ENCODE measurements at places on chromosomes 1 and 21. TPM values are rescaled to one million over a fixed set of nuclear protein-coding genes. Genes with fewer than 3 reads are reported as not detected.
A peak's percentile ranks its signal among the peaks of the same experiment; 100 is the strongest.

GRCh38 chr21:44275041-44275440 lies 10.6 kb upstream of the AIRE start:
- H3K27me3 ChIP-seq, result no peaks in the 10 kb centered on the region
- H3K4me3 ChIP-seq, result no peak overlapping the region
- DNase-seq, result no peak
- no peak overlapping the region for H3K27ac ChIP-seq

DNA sequence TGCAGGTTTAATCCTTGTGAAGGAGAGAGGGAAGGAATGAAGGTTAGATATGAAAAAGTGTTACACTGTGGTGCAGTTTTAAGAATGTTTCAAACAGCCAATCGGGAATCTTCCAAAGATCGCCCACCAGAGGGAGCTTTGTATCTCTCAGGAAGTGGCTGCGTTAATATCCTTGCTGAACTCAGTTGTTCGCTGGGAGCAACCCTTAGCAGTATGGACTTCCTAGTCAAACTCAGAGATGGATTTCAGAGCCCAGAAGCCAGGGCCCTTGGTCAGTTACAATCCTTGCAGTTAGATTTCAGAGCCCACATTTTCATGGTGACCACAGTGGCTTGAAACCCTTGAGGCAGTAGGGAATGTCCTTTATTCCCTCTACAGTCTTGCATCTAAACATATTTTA lies 136.2 kb downstream of the NTNG1 start:
- no peak overlapping the region for H3K27ac ChIP-seq
- no peaks in the 10 kb centered on the region for H3K4me1 ChIP-seq
- no peaks in the 10 kb centered on the region for H3K27me3 ChIP-seq
- no peaks in the 10 kb centered on the region for H3K36me3 ChIP-seq
- H3K4me3 ChIP-seq, result no peak overlapping the region

- H3K36me3 ChIP-seq, result no peaks in the 10 kb centered on the region
- H3K4me3 ChIP-seq, result no peak overlapping the region
- no peaks in the 10 kb centered on the region for H3K4me1 ChIP-seq
- no peak overlapping the region for H3K27ac ChIP-seq
Measured at GRCh38 chr1:11520531-11521233, 41.7 kb downstream of the DISP3 start.

- peaks cover 6% of the 10 kb centered on the region for H3K4me1 ChIP-seq
- DNase-seq, result no peak
- H3K36me3 ChIP-seq, result peaks cover 24% of the 10 kb centered on the region
- no peaks in the 10 kb centered on the region for H3K27me3 ChIP-seq
- H3K27ac ChIP-seq, result no peak overlapping the region
- H3K4me3 ChIP-seq, result no peak overlapping the region
Measured at GRCh38 chr1:77970192-77970591, 8.7 kb downstream of the FUBP1 start.

IL22RA1 gene
- polyA plus RNA-seq, result 0.30 TPM

FAM3B gene
- polyA plus RNA-seq, result 4.5 TPM

GRCh38 chr21:43757601-43758000 lies 18.5 kb downstream of the CSTB start:
- H3K27ac ChIP-seq, result no peak overlapping the region
- peaks cover 7% of the 10 kb centered on the region for H3K36me3 ChIP-seq
- H3K27me3 ChIP-seq, result no peaks in the 10 kb centered on the region
- no peak overlapping the region for H3K4me3 ChIP-seq

DNA sequence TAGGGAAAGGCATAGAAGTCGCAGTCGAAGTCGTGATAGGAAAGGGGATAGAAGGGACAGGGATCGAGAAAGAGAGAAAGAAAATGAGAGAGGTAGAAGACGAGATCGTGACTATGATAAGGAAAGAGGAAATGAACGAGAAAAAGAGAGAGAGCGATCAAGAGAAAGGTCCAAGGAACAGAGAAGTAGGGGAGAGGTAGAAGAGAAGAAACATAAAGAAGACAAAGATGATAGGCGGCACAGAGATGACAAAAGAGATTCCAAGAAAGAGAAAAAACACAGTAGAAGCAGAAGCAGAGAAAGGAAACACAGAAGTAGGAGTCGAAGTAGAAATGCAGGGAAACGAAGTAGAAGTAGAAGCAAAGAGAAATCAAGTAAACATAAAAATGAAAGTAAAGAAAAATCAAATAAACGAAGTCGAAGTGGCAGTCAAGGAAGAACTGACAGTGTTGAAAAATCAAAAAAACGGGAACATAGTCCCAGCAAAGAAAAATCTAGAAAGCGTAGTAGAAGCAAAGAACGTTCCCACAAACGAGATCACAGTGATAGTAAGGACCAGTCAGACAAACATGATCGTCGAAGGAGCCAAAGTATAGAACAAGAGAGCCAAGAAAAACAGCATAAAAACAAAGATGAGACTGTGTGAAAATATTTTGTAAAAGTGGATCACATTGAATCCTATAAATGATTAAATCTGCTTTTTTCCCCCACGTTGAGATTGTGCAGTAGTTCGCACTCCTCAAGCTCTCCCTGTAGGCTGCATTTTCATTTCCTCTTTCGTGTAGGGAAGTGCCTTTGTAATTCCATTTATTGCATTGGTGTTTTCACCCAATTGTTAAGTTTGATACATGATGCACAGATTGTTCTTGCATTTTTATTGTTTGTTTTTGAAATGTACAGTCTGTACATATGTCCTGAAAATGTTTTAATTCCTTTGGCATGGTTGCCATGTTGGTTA lies 7.5 kb downstream of the PRPF38B start:
- H3K4me3 ChIP-seq, result no peak overlapping the region
- no peaks in the 10 kb centered on the region for H3K27me3 ChIP-seq
- H3K27ac ChIP-seq, result no peak overlapping the region
- peaks cover 9% of the 10 kb centered on the region for H3K36me3 ChIP-seq

GRCh38 chr1:95287081-95287480 lies 53.1 kb downstream of the RWDD3 start:
- H3K4me3 ChIP-seq, result no peak overlapping the region
- no peak overlapping the region for H3K27ac ChIP-seq
- DNase-seq, result peak; percentile 57
- H3K36me3 ChIP-seq, result no peaks in the 10 kb centered on the region
- no peaks in the 10 kb centered on the region for H3K27me3 ChIP-seq

UTS2 gene
- polyA plus RNA-seq, result 1.8 TPM

DNA sequence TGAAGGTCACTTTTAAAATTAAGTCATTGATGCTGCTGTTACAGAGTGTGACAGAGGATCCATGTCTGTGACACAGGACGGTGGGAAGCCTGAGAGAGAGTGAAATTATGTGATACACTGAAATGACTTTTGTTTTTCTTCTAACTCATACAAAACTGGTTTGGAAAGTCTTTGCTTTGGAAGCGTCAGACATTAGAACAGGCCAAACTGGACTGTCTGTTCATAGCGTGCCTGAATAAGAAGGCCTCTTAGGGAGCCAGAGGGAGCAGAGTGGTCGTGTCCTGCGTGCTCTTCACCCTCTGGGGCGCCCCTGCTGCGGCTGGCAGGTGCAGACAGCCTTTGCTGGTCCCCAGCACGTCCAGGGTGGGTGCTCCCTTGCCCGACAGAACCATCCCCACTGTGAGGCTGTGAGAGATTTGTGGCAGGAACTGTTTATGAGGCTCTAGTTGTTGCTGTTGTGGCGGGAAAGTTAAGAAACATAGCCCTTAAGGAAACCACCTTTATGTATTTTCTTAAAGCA lies 19.7 kb upstream of the PGD start:
- H3K27me3 ChIP-seq, result no peaks in the 10 kb centered on the region
- no peak for DNase-seq
- H3K36me3 ChIP-seq, result peaks cover 18% of the 10 kb centered on the region
- H3K4me3 ChIP-seq, result no peak overlapping the region
- H3K27ac ChIP-seq, result no peak overlapping the region

DNA sequence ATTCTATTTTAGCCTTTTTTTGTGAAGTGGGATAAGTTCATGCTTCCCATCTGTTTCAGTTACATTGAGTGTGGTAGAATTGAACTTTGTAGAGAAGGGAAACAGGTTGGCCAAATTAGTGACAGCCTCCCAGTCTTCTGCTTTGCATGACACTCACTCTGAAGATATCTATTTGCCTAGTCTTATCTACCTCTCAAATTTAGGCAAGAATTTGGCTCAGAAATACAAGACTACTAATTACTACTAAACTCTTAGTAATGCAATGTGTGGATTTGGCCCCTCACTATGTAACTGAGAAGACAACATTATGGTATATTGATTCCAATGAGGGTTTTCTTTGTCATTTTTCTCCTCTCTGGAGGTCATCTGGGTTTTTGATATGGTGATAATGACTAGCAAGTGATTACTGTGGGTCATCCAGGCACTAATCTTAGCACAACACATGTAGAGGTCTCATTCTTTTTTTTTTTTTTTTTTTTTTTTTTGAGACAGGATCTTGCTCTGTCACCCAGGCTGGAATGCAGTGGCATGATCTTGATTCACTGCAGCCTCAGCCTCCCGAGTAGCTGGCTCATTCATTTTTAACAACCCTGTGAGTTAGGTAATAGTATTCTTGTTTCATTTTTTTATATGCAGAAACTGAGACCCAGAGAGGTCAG lies 6.3 kb downstream of the FAM20B start:
- peaks cover 7% of the 10 kb centered on the region for H3K4me1 ChIP-seq
- no peaks in the 10 kb centered on the region for H3K27me3 ChIP-seq
- no peak overlapping the region for H3K4me3 ChIP-seq
- H3K27ac ChIP-seq, result no peak overlapping the region

IRF2BP2 gene
- 106 TPM for polyA plus RNA-seq

DVL1 gene
- 48.8 TPM for polyA plus RNA-seq

- DNase-seq, result no peak
- H3K4me1 ChIP-seq, result no peaks in the 10 kb centered on the region
- no peaks in the 10 kb centered on the region for H3K36me3 ChIP-seq
- peaks cover 5% of the 10 kb centered on the region for H3K27me3 ChIP-seq
Measured at GRCh38 chr21:37734846-37735245, 181.4 kb downstream of the KCNJ6 start.

DNA sequence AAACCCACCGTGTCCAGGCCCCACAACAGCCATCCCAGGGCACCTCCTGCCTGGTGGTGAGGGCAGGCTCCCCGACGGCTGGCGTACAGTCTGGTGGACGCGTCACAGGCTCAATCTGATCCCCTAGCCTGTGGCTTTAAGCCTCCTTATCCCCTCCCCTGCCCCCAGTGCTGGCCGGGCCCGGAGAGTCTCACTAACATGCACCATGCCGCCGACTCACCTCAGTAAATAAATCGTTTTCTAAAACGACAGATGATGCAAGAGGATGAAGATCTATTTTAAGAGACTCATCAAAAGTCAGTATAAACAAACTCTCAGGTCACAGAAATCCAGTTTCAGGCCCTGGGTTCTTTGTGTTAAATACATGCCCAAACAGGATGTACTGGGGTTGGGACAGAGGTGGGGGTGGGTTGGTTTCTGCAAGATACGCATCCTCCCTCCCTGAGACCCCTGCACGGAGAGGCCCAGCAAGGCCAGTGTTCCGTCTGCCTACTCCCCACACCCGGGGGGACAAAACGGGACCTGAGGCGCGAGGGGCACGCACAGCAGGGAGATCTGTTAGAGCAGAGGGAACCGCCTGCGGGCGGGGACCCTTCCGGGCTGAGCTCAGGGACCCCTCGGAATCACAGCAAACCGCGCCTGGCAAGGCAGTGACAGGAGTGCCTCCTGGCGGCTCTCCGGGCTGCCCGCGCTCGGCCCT lies 3.1 kb downstream of the PANK4 start:
- no peak overlapping the region for H3K4me3 ChIP-seq
- no peak for DNase-seq
- H3K27me3 ChIP-seq, result no peaks in the 10 kb centered on the region
- peaks cover 29% of the 10 kb centered on the region for H3K4me1 ChIP-seq
- H3K36me3 ChIP-seq, result peaks cover 21% of the 10 kb centered on the region
- peak overlapping the region; percentile 11 for H3K27ac ChIP-seq

DNA sequence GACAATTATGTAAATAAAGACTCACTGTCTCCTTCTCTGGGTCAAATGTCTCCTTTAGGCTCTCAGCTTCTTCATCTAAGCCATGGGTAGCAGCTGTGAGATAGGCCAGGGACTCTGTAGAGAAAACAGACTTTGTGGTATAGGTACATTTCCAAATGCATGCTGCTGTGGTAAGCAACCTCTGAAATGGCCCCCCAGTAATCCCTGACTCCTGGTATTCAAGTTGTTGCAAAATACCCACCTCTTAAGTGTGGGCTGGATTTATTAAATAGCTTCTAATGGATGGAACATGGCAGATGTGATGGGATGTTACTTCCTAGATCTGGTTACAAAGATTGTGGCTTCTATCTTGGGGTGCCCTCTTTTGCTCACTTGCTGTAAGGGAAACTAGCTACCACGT lies 11.1 kb upstream of the PEX19 start:
- no peaks in the 10 kb centered on the region for H3K4me1 ChIP-seq
- H3K27me3 ChIP-seq, result no peaks in the 10 kb centered on the region
- no peak overlapping the region for H3K27ac ChIP-seq
- H3K36me3 ChIP-seq, result peaks cover 73% of the 10 kb centered on the region
- no peak overlapping the region for H3K4me3 ChIP-seq
- DNase-seq, result no peak

RRP15 gene
- 3.5 TPM for polyA plus RNA-seq

DNA sequence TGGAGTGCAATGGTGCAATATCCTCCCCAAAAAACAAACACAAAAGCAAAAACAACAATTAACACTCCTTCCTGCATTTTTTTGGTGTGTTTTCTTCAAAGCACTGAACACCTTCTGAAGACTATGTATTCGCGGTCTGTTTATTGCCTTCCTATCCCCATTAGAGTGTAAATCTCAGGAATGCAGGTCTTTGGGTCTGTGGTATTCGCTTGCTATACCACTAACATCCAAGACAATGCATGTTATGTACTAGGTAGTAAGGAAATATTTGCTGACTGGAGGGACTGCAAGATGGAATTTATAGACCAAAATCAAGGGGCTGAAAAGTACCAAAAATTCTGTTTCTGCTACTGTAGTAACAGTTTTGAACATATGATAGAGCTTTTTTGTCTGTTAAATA lies 299.4 kb downstream of the RYR2 start:
- no peak for DNase-seq
- no peaks in the 10 kb centered on the region for H3K27me3 ChIP-seq
- peaks cover 9% of the 10 kb centered on the region for H3K4me1 ChIP-seq
- H3K27ac ChIP-seq, result peak overlapping the region; percentile 6
- H3K36me3 ChIP-seq, result no peaks in the 10 kb centered on the region

PRAMEF27 gene
- polyA plus RNA-seq, result not detected

GRCh38 chr1:112956544-112957132 lies 642 bp upstream of the SLC16A1 start:
- peaks cover 23% of the 10 kb centered on the region for H3K4me1 ChIP-seq
- no peaks in the 10 kb centered on the region for H3K27me3 ChIP-seq
- DNase-seq, result no peak

FCAMR gene
- not detected for polyA plus RNA-seq

APOBEC4 gene
- polyA plus RNA-seq, result 1.4 TPM

DNA sequence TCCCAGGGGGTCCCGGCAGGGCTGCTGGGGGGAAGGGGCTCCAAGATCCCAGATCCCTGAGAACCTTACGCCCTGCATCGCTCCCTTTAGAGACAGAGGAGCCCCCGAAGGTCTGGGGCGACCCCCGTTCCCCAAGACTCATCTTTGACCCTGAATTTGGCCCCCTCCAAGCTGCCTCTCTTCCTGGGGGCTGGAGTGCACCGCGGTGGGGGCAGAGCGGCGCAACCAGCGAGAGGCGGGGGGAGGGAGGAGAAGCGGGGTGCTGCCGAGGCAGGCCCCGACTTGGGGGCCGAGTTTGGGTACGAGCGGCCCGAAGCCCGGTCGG lies 5.4 kb upstream of the PLEKHG5 start:
- peaks cover 14% of the 10 kb centered on the region for H3K4me1 ChIP-seq
- no peak overlapping the region for H3K4me3 ChIP-seq
- DNase-seq, result no peak
- no peaks in the 10 kb centered on the region for H3K36me3 ChIP-seq
- H3K27me3 ChIP-seq, result no peaks in the 10 kb centered on the region

Data from lung (tissue), 17 donors.